ENCODE measurements at places on chromosomes 5 and 9. TPM values are rescaled to one million over a fixed set of nuclear protein-coding genes. Genes with fewer than 3 reads are reported as not detected.

ARID3C gene
- 0.26 TPM for total RNA-seq

GPR151 gene
- total RNA-seq: not detected

DNA sequence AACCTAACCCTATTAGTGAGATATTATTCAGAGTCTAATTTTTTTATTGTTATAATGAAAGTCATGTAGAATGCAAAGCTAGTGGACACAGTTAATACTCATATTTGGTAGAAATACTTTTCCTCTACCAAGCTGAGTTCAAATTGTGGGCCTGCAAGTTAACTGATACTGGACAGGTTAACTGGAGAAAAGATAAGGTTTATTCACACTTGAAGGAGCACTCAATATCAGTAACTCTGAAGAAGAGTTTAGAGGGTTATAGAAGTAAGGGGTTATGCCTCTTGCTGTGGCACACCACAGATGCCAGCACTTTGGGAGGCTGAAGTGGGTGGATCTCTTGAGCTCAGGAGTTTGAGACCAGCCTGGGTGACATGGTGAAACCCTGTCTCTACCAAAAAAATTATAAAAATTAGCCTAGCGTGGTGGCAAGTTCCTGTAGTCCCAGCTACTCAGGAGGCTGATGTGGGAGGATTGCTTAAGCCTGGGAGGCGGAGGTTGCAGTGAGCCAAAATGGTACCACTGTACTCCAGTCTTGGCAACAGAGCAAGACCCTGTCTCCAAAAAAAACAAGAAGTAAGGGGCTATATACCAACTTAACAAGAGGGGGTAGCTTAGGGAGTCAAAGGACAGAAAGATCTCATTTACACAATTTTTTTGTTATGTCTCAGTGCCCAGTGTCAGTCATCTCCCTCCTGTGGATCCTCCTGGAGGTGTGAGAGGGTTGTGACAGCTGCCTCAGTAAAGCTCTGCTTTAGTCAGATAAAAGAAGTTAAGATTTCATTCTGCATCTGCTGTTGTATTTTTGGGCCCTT, 121.2 kb upstream of the GRHPR start:
- DNase-seq: peak; percentile 51
- peak overlapping the region; percentile 86 for H3K27ac ChIP-seq

NCBP1 gene
- 41.8 TPM for total RNA-seq

- no peaks in the 10 kb centered on the region for H3K36me3 ChIP-seq
- no peak overlapping the region for H3K27ac ChIP-seq
- DNase-seq: no peak
- H3K4me1 ChIP-seq: no peaks in the 10 kb centered on the region
- H3K27me3 ChIP-seq: peaks cover 11% of the 10 kb centered on the region
These were observed 16.8 kb downstream of the FRMD3 start for GRCh38 chr9:83521411-83521810.

HAND1 gene
- total RNA-seq: not detected
